ENCODE measurements at places on chromosomes 5 and 9. TPM values are rescaled to one million over a fixed set of nuclear protein-coding genes. Genes with fewer than 3 reads are reported as not detected.
A peak's percentile ranks its signal among the peaks of the same experiment; 100 is the strongest.

- no peak for DNase-seq
Observed at GRCh38 chr5:136018814-136019783, 9.7 kb upstream of the TGFBI start.

DNA sequence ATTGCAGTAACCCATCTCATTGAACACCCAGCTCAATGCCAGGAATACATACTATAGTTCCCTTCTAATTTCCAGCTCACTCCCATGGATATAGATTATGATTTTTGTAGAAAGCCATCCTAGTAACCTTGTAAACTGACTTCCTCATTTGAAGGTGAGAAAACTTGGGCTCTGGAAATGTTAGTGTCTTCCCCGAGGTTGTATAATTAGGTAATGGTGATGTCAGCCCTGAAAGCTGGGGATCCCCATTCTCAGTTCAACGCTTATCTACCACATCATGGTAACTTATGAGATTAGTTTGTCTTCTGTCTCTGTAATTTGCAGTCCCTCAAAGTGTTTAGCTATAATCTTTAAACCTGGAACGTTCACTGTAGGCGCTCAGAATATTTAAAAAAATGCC, 34.6 kb upstream of the PTCH1 start:
- DNase-seq = no peak

GRCh38 chr9:75974016-75974766, 83.7 kb downstream of the PCSK5 start:
- no peak for DNase-seq

SPATA6L gene
- total RNA-seq = 9.4 TPM

GRCh38 chr9:79719989-79720388, 148.2 kb downstream of the TLE4 start:
- DNase-seq = no peak

- DNase-seq = no peak
Observed at GRCh38 chr5:41218929-41219657, 5.8 kb upstream of the C6 start.

KIF24 gene
- total RNA-seq = 0.14 TPM

DNA sequence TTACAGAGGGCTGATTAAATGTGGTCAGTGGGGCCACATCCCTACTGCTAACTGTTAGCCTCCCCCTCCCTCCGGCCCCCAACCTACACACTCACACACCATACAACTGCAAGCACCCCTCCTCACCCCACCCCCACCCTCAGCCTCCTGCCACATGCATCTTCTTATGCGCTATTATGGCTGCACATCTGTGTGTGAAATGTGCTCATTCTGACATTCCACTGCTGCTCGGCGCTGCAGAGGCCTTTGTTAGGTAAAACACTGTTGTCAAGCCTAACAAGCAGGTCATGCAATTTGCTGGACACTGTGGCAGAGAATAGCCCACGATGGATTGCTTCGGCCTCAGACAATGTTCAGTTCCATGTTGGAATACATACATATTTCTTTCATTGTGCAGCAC, 173.6 kb downstream of the NR2F1-AS1 start:
- DNase-seq = no peak

DNA sequence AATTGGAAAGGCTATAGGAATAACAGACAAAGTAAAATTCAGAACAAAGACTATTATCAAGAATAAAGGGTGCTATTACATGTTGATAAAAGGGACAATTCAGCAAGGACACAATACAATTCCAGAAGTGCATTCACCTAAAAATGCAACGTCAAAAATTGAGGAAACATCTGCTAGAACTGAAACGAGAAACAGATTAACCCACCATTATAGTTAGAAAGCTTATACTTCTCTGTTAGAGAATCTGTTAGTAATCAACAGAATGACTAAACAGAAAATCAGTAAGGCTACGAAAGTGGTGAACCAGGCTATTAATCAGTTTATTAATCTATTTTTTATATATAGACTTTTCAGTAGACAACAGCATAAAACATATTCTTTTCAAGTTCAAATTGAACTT, 14.8 kb downstream of the FCN1 start:
- DNase-seq = no peak

DBH gene
- total RNA-seq = 1.8 TPM

DNA sequence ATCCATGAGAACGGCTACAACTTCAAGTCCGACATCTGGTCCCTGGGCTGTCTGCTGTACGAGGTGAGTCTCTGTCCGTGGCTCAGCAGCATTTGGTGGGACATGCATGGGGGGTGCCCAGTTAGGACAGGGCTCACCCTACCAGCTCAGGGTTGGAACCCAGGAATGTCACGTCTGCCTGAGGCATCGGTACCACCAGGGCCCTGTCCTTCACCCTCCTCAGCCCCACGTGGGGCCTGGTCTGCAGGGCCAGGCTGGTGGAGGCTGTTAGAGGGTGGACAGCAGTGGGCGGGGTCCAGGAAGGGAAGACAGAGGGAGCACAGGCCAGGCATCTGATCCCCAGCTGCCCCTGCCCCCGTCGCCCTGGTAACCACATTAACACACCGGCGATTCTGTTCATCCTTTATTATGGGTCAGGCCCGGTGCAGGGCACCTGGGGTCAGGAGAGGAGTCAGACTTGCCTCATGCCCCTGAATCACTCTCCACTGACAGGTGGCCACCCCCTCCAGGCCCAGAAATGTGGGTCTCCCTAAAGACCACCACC, 75.6 kb downstream of the PSMB7 start:
- DNase-seq = no peak

DNA sequence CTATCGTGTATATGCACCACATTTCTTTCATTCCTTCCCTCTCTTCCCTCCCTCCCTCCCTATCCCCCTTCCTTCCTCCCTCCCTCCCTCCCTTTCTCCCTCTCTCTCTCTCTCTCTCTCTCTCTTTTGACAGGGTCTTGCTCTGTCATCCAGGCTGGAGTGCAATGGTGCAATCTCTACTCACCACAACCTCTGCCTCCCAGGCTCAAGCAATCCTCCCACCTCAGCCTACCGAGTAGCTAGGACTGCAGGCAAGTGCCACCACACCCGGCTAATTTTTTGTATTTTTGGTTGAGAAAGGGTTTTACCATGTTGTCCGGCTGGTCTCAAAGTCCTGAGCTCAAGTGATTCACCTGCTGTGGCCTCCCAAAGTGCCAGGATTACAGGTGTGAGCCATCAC, 1.1 kb upstream of the ANKS6 start:
- no peak for DNase-seq

- no peak for DNase-seq
Observed at GRCh38 chr5:88819301-88819999, 63.5 kb downstream of the MEF2C start.

DNA sequence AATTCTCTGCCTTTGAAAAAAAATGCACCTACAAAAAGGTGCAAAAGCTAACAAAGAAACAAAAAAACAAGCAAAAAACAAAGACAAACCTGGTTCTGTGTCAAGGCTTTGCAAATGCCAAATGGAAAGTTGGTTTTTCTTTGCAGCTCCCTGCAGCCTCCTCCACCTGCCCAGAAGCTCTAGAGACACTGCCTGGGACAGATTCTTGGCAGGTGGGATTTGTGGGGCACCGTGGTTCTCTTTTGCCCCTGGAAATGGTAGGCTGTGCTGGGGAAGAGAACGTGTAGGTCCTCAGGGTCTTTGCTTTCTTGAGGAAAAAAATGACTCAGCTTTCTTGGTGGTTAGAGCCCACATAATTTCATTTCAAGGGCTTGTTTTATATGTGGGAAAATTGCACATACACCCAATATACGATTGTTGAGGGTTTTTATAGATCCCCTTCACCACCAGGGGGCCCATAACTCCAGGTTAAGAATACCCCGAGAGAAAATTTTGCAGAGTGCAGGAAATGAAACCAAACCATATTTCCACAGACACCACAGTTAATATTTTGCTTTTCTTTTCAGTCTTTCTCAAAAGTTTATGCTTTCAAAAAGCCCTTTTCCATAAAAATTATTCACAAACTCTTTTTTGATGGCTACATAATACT, 58.7 kb downstream of the NXNL2 start:
- DNase-seq = peak; percentile 27

PCDHA8 gene
- not detected for total RNA-seq

MAMDC2 gene
- 0.08 TPM for total RNA-seq

DNA sequence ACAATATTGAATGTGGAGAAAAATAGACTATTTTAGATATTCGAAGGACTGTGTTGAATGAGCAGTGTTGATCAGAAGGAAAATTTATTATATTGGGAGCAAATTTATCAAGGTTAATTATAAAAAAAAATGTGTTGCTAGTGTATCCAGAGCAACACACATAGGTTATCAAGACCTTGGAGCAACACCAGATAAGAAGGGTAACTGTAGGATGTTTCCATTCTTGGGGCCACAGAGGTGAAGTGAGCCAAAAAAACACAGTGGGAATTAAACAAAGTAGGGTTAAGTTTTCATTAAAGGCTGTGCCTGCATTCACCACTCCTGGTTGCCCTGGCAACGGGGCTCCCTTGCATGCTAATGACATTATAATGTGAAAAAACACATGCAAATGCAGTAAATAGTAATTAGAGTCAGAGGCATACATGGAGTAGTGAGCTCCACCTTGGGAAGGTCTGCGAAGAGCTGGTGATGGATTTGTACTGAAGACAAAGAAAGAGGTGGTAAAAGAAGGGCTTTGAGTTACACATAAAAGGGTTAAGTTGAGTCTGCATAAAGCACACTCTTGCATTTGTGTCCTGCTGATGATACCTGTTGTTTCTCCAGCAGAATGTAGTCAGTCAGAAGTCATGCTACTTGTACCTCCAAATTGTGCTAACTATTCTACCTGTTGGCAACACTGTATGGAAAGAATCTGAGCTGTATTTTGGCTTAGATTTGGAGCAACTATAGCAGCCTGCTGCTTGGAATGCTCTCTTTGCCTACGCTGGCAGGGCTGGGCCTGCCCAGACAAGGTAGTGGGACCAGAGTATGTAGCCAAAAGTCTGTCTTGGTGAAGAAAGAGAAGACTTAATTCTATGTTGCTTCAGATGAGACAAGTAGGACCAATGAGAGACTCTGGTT, 59.6 kb downstream of the ATG10 start:
- DNase-seq = no peak

DNA sequence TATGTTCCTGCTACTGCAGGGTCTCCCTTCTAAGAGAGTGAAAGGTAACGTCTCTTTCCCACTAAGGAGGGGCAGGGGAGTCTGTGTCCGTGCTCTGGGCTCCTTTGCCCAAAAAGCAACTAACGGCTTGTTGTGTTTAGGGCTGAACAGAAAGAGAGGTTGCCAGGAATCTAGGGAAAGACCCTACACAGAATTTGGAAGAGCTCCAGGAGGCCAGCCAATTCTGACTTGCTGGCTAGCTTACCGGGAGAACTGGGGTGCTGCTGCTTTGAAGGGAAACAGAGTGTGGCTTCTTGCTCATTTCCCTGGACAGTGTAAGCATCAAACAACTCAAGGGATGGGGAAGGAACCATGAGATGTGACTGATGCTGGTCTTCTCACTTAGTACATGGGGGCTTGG, 176.1 kb downstream of the GADD45G start:
- no peak for DNase-seq

FCN1 gene
- total RNA-seq = 10.5 TPM

SPATA31D4 gene
- total RNA-seq = not detected

DNA sequence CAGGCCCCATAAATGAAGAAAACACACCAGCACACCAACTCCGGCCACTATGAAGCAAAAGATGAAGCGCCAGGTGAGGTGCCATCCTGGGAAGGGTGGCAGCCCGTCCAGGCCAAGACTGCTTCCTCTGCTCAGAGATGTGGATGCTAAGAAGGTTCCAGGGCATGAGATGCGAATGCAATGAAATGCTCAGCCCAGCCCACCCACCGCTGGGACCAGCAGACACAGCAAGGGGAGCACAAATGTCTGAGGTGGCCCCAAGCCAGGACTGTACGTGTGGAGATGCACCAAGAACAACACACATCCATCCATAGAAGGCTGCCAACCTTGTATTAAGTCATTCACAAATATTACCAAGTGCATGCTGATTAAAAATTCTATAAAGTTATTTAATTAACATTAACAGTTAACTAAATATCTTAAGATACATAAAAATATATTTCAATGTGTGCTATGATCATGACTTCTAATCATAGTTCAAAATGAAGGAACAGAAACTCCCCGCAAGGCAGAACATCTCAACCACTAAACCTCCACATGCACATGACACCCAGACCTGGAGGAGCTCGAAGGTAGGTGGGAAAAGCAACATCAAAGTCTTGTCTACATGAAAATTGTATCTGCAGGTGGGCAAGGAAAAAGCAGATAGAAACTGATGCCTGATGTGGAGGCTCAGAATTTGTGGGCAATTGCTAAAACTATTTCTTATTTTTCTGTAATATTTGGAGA, 43.7 kb downstream of the BICD2 start:
- DNase-seq = no peak

- DNase-seq = no peak
Observed at GRCh38 chr5:71974622-71975021, 132.7 kb upstream of the MAP1B start.

EPB41L4B gene
- not detected for total RNA-seq

DCAF12 gene
- 5.4 TPM for total RNA-seq
